ENCODE measurements at places on chromosomes 16 and 17.

- no peak for DNase-seq
These were observed 81.3 kb upstream of the IRX6 start for GRCh38 chr16:55242667-55243066.

GRCh38 chr16:54862529-54862928 lies 68.1 kb upstream of the IRX5 start:
- DNase-seq, result no peak

GRCh38 chr16:87145181-87146176 lies 171.7 kb downstream of the C16orf95 start:
- no peak for DNase-seq

GRCh38 chr16:66364117-66364958 lies 2.2 kb upstream of the CDH5 start:
- DNase-seq, result no peak

DNA sequence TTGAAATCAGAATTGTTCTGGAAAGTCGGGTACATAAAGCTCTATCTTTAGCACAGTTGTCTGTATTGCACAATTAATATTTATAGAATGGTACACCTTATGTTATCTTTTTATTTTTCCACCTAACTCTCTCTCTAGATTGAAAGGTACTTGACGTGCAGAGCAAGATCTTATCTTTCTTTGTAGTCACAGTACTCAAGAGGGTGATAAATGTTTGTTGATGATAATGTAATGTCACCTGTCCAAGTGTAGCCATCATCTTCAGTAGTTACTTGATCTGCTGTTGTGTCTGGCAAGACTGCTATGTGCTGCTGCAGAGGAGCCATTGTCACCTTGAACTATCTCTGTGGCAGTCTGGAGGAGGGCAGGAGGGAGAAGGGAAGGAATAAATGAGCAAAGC lies 5.3 kb downstream of the HMOX2 start:
- no peak for DNase-seq

DNA sequence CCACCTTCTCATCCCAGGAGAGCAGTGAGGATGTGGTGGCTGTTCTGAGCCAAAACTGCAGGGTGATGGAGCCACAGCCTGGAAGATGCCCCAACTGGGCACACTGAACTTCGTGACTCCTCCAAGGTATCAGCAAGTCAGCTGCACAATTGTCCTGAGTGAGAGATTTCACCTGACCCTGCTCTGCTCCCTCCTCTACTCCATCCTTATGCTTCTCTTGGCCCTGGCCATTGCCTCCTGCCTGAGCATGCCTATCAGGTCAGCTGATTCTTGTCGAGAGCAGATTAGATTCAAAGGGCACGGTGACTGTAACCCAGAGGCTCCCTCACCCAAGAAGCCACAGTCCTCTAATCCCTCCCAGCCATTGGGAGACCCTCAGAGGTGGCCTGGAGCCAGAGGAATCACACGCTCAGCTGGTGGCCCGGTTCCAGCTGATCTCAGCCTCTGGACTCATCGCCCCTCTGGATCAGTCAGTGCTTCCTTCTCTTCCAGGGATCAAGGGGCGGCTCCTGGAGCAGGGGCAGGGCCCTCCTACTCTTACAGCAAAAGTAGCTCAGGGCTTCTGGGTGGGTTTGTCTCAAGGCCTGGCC lies 7.0 kb upstream of the CYB561 start:
- DNase-seq, result no peak

DNA sequence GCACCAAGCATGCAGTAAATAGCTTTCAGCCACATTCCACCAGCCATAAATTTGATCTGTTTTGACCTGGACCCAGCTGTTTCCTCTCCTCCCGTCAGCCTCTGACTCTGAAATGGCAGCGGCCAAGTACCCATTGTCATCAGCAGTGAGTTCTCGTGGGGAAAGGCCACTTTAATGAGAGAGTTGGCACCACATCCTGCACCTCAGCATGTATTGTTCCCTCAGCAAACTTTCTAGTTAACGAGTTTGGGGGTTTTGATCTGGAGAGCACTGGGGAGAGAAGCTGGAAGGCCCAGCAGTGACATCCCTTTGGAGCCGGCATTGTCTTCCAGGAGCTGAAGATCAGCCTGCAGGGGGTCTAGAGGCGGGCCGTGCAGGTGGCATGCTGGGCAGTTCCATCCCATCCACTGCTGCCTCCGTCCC lies 84.9 kb downstream of the RPA1 start:
- DNase-seq, result no peak

All from activated CD4-positive, CD25-positive, alpha-beta regulatory T cell (primary cell).